ENCODE measurements at places on chromosomes 5 and 9.

- DNase-seq = no peak
Observed at GRCh38 chr9:16013826-16014225, 461.0 kb downstream of the CCDC171 start.

GRCh38 chr9:79524266-79524665 is 47.5 kb upstream of the TLE4 start:
- DNase-seq = no peak

- peak; percentile 90 for DNase-seq
Observed at GRCh38 chr9:75001719-75002421, 26.2 kb downstream of the CARNMT1 start.

- DNase-seq = no peak
Observed at GRCh38 chr5:167528651-167529050, 762.8 kb upstream of the WWC1 start.

- no peak for DNase-seq
Observed at GRCh38 chr5:107213025-107213424, 457.7 kb downstream of the EFNA5 start.

DNA sequence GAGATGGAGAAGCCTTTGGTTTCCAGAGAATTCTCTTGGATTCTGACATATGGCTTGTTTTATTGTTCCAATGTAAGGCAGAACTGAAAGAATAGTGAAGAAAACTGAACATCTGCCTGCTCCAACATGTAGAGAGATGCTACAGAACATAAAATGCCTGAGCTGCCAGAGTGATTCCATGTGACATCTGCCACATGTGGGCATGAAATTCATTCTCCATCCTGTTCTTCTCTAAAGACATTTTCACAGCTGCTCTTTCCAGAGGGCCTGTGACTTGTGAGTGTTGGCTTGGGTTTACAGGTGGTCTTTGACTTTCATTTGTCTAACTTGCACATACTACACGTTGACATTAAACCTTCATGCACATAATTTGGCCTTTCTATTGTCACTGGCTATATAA is 33.7 kb upstream of the TXN start:
- DNase-seq = no peak

DNA sequence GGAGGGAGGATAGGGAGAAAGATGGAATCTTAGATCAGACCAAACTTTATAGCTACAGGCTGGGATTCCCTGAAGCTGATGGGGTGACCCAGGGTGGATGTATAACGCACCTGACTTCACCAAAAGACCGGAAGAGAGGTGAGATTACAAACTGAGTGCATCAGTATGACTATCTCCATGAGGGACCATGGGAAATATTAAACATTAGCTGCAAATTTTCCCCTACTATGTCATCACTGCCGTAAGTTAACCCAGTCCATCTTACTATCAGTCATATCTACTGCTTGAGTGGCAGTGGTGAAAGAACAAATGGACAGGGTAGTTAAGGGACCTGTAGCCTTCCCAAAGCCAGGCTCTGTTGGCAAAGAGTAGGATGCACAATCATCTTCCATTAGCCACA is 368.3 kb downstream of the EFNA5 start:
- no peak for DNase-seq

GRCh38 chr9:128286440-128286839 is 10.4 kb downstream of the SWI5 start:
- no peak for DNase-seq

DNA sequence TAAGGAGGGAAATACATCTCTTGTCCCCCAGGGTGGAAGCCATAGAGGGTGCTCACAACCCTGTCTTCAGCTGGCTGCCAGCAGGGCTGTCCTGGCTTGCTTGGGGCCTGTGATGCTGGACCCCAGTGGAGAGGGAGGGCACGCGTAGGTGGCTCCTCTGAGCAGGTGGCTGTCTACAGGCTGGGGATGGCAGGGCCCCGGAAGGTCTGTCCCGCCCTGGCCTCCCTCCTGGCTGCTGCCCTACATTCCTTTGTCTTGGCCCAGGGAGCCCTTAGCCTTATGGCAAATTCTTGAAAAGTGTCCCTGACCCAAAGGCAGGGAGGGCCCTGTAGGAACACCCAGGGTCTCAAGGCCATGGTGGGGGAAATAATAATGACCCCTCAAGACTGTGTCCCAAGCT is 224.4 kb downstream of the HSPA4 start:
- no peak for DNase-seq

- DNase-seq = no peak
Observed at GRCh38 chr5:167171056-167171455, 1120.4 kb upstream of the WWC1 start.

DNA sequence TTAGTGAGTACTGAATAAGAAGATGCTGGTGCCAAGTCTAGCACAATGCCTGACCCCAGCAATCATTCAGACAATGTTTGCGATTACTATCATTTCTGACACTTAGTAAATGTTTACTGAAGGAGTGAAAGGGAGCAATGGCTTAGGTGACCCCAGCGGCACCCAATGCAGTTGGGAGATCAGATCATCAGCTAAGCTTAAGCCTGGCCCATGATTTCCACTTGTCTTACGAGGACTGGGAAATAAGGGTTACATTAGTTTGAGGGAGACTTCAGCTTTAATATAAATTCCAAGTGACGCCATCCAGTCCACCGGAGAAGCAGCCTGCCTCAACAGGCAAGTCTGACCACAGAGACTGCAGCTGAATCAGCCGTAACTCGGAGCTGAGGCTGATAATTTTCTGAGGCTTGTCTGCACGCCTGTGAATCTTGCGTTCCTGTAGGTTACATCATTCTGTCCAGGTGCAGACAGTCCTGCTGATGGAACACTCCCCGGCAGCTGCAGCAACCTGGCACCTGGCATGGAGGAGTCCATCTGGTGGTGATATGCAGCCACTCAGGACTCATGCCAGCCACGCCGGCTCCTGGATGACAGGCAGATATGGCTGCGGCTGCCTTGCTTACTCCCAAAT is 34.9 kb upstream of the FGF1 start:
- no peak for DNase-seq

DNA sequence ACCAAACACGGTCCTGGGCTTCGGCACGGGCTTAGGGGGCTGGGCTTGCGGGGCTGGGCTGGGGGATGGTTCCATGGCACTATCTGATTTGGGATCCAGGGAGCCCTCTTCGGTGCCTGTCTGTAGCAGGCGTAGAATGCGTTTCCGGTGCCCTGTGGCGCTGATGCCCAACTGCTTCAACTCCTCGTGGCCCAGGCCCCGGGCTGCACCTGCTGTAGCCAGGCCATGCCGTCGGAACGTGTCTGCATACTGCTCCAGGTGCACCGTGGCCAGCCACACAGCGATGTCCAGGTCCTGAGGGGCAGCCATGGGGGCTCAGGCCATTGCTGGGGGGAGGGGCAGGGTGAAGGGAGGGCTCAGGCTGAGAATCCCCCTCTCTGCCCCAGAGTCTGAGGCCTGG is 1.9 kb downstream of the ARAP3 start:
- DNase-seq = no peak

DNA sequence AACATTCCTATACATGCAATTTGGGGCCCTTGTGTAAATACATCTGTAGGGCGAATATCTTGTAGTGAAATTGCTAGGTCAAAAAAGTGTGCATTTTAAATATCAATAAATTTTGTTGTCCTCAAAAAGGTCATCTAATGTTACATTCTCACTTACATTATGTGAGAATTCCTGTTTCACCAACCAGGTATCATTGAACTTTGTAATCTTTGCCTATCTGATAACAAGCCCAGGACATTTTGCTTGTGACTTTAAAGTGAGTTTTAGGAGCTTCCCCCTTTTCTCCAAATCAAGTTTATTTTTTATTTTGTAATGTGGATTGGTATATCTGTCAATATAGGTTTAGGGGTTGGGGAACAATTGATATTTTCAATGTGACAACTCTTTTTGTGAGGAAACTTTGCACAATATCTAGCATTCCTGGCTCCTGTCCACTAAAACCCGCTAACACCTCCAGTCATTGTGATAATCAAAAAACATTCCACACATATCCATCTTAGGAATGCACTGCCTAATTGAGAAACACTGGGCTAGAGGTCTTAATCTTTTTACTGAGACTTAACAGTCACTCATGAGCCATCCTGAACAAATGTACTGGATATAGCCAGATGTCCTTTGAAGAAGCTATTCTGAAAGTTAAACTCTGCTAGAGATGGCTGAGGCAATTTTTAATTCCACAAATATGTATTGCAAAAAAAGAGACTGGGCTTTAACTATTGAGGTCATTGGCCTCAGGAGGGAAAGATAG is 72.5 kb upstream of the SLC1A1 start:
- DNase-seq = no peak

DNA sequence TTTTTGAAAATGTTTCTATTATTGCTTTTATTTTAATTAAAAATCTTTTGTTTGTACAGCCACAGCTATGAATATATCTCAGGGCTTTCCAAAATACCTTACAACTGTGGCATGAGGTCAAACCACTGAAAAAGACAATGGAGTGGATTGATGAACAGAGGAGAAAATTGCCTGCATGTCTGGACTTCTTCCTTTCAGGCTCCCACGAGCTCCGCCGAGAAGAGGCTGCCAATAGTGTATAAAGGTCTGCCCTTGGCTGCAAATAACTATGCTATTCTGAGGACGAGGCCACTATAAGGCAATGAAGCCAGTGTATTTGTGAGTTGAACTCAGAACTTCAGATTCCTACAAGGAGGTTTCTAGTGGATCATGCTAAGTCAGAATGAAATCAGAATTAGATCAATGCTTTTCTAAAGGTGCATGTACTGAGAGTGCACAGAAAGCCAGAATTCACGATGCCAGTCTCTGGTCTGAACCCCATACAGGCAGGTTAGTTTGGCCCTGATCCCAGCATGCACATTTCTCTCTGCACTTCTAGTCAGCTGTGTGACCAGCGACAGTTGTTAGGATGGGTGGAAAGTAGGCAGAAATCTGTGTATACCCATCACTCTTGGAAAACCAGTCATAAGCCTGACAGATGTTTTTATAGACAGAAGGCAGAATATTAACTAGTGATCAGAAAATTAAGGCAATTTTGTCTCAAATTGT is 42.7 kb upstream of the PLPP1 start:
- no peak for DNase-seq

DNA sequence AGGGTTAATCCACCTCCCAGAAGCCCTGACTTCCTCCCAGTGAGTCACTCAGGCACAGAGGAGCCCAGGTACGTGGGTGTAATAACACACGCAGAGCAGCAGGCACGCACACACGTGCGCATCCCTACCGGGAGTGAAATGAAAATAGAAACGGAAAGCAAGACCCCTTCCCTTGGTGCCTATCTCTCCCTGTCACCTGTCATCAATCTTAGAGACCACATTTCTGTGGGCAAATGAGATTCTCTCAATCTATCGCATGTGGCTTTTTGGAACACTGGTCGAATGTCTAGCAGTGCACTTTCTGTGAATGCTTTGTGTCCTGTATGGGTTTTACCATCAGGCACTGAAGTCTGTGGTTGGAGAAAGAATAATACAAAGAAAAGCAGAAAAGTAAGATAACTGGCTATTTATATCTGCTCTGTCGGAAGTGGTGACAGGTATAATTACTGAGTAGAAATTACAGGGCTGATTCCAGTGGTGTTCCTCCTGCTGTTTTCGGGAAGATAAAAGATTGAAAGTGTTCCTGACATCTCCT is 137.7 kb upstream of the GRIA1 start:
- no peak for DNase-seq

GRCh38 chr5:104734046-104734445 is 1171.5 kb upstream of the NUDT12 start:
- no peak for DNase-seq

DNA sequence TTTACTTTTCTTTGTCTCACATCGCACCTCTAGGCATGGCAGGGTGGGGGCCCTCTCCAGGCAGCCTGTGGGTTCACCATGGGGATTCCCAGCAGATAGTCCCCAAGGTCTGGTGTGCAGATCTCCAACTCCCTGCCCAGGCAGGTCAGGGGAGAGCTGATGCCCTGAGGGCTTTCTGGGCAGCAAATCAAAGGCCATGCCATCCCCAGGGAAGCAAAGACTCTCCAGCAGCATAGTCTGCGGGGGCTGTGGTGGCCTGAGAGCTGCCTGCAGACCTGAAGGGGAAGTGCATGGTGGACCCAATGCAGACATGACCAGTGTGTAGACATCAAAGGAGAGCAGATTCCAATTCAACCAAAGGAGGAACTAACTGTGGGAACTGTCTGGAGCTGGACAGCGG is 7.7 kb downstream of the NEURL1B start:
- DNase-seq = no peak

DNA sequence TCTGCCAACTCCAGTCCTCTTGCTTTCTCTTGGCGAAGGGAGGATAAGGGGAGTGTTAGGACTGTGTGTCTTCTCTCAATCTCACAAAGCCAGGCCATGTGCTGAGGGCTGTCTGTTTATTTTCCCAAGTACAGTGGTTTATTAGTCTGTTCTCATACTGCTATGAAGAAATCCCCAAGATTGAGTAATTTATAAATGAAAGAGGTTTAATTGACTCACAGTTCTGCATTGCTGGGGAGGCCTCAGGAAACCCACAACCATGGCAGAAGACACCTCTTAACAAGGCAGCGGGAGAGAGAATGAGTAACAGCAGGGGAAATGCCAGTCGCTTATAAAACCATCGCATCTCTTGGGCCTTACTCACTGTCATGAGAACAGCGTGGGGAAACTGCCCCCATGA is 36.2 kb upstream of the CKS2 start:
- DNase-seq = no peak

DNA sequence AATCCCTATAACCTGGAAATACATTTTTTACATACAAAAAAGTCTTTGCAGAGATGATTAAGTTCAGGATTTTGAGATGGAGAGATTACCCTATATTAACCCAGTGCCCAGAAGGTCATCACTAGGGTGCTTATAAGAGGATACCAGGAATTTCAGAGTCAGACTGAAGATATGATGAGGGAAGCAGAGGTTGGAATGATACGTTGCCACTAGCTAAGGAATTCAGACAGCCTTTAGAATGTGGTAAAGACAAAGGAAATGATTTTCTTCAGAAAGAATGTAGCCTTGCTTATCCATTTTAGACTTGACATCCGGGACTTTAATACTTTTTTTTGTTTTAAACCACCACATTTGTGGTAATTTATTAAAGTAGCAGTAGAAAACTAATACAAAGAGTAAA is 2176.8 kb upstream of the C9orf72 start:
- DNase-seq = no peak

DNA sequence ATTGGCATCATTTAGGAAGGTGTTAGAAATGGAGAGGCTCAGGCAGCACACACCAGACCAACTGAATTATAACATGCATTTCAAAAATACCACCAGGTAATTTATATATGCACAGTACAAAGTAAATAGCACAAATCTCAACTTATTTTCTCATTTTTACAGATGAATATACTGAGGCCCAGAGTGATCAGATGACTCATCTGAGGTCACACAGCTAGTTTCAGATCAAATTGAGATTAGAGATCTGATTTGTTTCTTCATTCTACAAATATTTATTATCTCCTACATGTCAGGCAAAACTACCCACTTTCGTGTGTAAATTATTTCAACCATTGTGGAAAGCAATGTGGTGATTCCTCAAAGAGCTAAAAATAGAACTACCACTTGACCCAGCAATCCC is 507.1 kb downstream of the TLE4 start:
- DNase-seq = no peak

GRCh38 chr5:37247036-37247435 is 2.1 kb downstream of the CPLANE1 start:
- no peak for DNase-seq

GRCh38 chr9:136765041-136765440 is 723 bp upstream of the LCN15 start:
- no peak for DNase-seq

Data from renal cortex interstitium (tissue), 15 donors.